ENCODE measurements at places on chromosomes 2 and 18.
A peak's percentile ranks its signal among the peaks of the same experiment; 100 is the strongest.

- DNase-seq = no peak
Measured at GRCh38 chr2:209591021-209591420, 167.2 kb downstream of the MAP2 start.

GRCh38 chr2:179106342-179106675 is 56.4 kb upstream of the CCDC141 start:
- DNase-seq = no peak

DNA sequence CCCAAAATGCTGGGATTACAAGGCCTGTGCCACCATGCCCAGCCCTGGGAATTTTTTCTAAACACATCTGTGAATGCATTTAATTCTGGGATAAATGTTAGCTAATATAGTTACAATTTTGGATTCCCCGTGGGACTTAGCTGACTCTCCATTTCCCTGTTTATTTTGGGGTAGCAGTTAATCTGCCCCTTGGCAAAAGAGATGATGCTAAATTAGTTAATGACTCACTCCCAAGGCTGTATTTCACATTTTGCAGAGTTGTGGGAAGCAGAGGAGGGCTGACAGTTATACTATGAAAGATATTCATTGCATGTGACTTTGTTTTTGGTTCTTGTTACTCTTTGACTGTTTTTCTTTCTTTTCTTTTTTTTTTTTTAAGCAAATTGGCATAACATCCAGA is 3.2 kb downstream of the MTHFD2 start:
- no peak for DNase-seq

DNA sequence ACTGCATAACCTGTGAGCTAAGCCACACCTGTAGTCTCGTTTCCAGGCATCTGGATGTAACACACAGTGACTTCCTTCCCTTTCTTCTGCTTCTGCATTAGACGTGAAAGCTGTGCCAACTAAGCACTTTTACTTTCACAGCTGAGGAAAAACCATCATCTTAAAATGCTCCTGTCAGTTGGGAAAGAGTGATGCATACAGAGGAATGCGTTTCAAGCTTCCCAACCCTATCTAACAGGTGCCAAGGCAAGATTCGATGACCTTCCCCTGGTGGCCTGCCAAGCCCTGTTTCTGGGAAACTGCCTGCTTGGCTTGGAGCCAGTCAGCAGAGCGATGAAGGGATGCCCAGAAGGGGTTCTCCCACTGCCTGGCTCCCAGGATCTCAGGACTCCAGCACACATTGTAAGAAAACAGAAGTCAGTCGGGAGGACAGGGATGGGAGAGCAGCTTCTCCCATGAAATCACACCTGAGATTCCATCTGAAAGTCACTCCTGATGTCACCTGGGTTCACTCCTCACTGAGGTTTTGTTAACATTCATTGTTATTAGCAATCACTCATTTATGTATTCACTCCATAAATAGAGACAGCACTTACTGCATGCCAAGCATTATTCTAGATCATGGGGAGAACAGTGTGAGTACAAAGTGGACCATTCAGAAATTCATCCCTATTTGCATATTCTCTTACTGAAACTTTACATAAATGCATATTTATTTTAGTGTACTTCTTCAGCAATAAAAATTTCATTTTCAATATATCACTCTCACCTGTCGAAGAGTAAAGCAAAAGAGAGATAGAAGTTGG is 64.1 kb downstream of the DTNA start:
- DNase-seq = no peak

- no peak for DNase-seq
Measured at GRCh38 chr2:108223573-108223972, 16.2 kb upstream of the SULT1C3 start.

GRCh38 chr2:153940511-153940910 is 68.8 kb downstream of the GALNT13 start:
- DNase-seq = no peak

- DNase-seq = no peak
Measured at GRCh38 chr18:63965716-63966330, 4.1 kb upstream of the SERPINB8 start.

- DNase-seq = no peak
Measured at GRCh38 chr2:29726976-29727375, 194.4 kb downstream of the ALK start.

- no peak for DNase-seq
Measured at GRCh38 chr2:150612957-150613710, 125.7 kb upstream of the RND3 start.

- DNase-seq = no peak
Measured at GRCh38 chr2:127569666-127570065, 34.2 kb downstream of the MYO7B start.

DNA sequence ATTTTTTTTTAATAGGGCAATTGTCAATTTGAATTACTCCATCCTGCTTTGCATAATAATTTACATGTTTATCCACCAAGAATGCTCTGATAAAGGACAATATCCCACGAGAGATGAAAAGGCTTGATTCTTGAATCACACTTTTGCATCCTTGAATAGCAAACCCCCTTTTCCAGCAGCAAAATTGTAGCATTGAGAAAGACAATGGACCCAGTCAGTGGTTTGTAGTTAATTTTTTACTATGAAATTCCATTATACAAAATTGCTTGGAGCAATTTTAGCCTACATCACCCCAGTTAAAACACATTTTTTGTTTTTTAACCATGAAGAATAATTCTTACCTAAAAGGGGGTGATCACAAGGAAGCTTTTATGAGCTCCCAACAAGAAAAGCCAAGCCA is 255.1 kb downstream of the RND3 start:
- no peak for DNase-seq

DNA sequence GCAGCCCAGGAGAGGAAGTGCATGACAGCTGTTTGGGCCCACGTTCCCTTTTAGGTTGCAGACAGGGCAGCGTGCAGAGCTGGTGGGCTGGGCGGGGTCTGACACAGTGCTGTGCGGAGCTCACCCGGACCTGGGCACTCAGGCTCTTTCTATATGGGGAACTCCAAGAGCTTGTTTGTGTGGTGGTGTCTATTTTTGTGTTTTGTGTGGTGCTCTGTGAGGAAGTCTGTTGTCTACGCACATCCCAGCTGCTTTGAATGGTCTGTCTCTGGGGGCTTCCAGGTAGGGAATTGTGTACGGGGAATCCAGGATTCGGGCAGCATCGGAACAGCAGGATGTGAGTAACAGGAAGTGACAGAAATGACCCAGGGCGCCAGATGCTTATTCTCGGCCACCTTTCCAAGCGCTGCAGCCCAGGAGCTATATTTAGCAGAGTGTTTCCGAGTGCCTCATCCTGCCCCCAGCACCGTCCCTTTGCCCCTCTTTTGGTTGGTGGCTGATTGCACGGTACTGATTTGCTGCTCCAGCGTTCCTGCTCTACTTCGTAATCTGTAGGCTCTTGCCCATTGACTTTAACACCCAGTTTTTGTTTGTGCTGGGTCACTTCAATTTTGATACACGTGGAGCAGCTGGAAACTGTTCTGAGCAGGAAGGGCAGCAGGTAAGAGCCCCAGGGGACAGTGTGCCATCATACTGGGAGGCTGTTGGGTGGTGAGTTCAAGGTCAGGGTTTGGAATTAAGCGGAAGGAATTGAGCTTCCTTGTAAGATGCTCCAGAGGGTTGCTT is 64.7 kb downstream of the DGKD start:
- no peak for DNase-seq

GRCh38 chr18:58727776-58728500 is 56.7 kb downstream of the MALT1 start:
- peak; percentile 6 for DNase-seq

GRCh38 chr2:60416221-60417008 is 137.0 kb downstream of the BCL11A start:
- DNase-seq = no peak

DNA sequence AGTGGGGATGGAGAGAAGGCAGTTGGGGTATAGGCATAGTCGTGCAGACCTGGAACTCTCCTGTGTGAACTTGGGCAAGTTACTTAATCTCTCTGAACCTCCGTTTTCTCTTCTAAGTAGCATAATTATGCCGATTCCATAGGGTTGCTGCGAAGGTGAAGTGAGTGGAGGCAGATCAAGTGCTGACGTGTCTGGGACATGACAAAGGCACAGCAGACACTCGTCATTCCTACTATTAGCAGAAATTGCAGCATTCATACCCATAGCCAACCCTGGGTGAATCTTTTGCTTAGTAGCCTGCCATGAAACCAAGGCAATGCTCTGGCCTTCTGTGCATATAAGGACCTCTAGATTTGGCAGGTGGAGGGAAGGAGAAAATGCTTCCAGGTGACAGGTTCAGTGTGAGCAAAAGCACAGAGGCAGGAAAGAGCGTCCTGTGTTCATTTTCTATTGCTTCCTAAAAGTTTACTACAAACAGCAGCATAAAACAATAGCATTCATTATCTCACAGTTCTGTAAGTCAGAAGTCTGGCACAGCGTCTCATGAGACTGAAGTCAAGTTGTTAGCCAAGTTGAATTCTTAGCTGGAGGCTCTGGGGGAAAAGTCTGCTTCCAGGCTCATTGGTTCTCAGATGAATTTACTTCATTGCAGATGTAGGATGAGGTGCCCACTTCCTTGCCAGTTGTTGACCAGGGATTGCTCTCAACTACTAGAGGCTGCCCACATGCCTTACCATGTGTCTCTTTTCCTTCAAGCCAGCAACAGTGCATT is 77.8 kb downstream of the CTIF start:
- no peak for DNase-seq

- DNase-seq = no peak
Measured at GRCh38 chr2:145379934-145380333, 860.0 kb upstream of the ZEB2 start.

DNA sequence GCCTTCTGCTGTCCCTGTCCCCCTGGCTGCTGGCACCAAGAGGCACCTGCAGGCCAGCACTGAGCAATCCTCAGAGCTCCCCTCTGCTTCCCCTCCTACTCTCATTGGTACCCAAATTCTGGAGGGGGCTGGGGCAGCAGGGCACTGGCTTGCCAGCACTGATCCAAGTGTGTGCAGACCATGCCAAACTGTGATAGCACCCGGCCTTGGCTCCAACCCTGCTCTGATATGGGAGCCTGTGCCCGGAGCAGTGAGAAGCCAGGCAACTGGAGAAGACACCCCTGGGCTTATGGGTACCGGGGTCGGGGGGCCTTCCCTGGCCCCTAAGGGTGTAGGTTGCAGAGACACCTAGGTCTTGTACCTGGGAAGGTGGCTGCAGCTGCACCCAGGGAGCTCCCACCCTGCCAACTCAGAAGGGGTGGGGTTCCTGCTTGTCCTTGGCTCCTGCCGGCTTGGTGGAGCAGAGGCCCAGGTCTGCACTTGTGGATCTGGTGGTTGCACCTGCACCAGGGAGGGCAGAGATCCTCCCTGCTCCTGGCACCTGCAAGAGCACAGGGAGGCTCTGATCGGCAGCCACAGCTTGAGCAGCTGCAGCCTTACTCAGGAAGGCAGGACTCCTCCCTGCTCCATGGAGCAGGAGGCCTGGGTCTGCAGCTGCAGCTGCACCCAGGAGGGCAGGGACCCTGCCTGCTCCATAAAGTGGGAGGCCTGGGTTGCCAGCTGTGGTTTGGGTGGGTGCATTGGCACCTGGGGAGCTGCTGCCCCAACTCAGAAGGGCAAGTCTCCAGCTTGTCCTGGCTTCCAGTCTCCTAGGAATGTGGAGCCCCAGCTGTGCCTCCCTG is 96.3 kb downstream of the BCL2L11 start:
- no peak for DNase-seq

- no peak for DNase-seq
Measured at GRCh38 chr2:224027070-224027469, 12.0 kb downstream of the SERPINE2 start.

GRCh38 chr2:162058973-162059668 is 14.9 kb downstream of the DPP4 start:
- DNase-seq = no peak

GRCh38 chr2:235864733-235865515 is 303.3 kb downstream of the GBX2 start:
- no peak for DNase-seq

GRCh38 chr2:160911258-160911657 is 249.0 kb upstream of the TANK start:
- no peak for DNase-seq

DNA sequence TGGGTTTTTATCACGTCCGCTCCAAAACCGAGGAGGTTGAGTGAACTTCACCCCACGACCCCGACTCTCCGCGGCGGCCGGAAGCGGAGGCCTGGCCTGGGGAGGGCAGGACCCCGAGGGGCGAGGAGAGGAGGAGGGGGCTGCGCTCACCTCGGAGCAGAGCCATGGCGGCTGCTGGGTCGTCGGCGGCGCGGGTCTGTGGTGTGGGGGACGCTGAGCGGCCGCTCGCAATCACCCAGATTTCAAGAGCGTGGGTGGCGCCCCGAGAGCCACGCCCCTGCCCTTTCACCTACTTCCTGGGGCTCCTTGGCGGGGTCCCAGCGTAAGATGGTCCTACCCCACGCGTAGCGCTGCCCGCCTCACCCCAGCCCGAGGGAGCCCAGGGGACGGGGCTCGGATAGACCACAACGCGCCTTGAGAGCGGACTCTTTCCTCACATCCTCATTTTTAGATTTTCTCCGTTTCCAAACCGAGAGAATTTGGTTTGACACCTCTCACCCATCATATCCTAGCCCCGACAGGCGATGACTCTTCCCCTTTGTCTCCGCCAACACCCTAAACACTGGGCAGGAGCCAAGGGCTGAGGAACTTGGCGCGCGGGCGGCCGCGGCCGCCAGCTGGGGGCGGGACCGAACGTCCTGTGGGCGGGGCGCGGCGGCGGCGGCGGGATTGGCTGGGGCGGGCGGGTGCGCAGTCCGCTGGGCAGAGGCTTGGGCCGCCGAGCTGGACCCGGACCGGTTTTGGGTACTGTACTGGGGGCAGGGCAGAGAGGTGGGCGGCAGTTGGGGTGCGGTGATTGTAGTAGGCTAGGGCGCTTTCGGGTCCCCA is at the start of gene ACAA2:
TSS of gene ACAA2 (minus strand) at position 215 of the 828 bp plus-strand sequence. CDS start at position 166, 49 bp downstream.
- DNase-seq = no peak

DNA sequence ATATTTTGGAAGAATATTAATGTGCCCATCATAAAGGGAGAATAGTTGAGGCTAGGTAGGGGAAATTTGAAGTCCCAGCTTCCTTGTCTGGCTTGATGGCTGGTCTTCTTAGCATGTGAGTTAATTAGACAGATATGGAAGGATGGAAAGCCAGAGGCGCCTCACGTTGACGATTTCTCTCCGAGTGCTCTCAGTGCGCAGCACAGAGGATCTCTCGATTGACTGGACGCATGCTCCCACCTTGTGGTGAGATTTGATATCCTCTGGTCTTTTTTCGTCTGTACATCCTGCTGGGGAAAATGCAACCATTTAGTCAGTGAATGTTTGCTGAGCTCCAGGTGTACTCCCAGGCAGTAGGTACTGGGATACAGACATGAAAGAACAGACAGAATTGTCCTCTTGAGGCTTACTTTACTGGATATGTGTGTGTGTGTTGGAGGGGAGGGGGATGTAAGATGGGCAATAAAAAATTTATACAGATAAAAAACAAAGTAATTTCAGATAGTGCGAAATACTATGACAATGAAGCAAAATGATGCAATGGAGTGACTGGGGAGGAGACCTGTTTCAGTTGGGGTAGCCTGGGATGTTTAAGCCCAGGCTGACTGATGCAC is 66.9 kb upstream of the ZNG1B start:
- peak; percentile 44 for DNase-seq

DNA sequence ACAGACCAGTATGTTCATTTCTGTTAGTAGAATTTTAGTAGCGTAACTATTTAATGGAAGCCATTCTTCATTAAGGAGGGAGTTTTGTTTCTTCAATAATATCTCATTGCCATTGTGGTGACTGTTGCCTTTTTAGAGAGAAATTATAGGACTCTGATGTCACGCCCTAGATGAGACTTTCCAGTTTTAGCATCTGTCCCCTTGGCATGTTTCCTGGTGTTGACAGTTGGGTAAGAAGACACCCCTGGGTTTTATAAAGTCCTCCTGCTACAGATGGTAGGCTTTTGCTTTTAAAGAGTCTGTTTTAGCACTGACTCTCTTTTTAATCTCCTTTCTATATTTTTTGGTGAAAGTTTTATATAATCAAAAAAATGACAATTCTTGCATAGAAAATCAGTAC is 41.9 kb downstream of the KCNJ3 start:
- DNase-seq = no peak
